ENCODE measurements at places on chromosomes 11 and 22. TPM values are rescaled to one million over a fixed set of nuclear protein-coding genes. Genes with fewer than 3 reads are reported as not detected.

MUC5AC gene
- 0.45 TPM for total RNA-seq

OVCH2 gene
- not detected for total RNA-seq

DNA sequence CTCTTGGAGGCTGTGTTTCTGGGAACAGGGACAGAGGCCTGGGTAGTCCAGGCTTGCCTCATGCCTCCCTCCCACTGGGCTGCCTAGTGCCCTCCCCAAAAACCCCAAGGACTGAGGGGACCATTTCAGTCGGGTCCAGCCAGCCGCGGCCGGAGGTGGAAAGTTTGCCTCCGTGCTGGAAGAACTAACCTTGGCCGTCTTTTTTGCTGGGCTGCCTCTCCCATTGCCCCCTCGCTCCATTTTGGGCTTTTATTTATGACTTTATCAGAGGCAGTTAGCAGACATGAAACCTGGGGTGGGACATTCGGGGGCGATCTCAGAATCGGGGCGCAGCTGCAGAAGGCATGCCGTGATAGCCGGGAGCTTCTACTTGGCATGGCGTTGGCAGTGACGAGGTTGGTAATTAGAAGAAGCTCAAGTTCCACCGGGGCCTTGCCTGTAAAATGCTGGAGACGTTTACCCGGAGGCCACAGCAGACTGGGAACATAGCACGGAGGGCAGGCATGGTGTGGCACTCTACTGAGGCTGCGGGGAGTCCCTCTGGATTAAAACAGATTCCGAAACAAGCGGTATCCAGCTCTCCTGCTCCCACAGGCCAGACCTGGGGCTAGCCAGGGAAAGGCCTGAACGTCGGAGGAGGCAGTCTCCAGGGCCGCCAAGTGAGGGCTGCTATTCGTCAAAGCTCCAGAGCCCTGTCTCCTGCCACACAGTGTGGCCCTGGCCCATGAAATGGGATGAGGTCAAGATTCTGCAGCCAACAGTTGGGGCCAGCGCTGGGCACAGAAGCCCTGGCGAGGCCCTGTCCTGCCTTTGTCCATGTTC is 76.4 kb upstream of the PPARA start:
- H3K4me1 ChIP-seq, result peaks cover 11% of the 10 kb centered on the region
- H3K27me3 ChIP-seq, result no peaks in the 10 kb centered on the region
- H3K36me3 ChIP-seq, result no peaks in the 10 kb centered on the region
- H3K4me3 ChIP-seq, result peak overlapping the region; percentile 78

GRCh38 chr22:46367707-46368191 is 32.2 kb downstream of the TRMU start:
- H3K36me3 ChIP-seq, result no peaks in the 10 kb centered on the region
- no peak overlapping the region for H3K4me3 ChIP-seq
- H3K4me1 ChIP-seq, result no peaks in the 10 kb centered on the region
- no peaks in the 10 kb centered on the region for H3K27me3 ChIP-seq
- peak; percentile 68 for DNase-seq

IGSF22 gene
- 0.82 TPM for total RNA-seq

MMP27 gene
- total RNA-seq, result not detected

DNA sequence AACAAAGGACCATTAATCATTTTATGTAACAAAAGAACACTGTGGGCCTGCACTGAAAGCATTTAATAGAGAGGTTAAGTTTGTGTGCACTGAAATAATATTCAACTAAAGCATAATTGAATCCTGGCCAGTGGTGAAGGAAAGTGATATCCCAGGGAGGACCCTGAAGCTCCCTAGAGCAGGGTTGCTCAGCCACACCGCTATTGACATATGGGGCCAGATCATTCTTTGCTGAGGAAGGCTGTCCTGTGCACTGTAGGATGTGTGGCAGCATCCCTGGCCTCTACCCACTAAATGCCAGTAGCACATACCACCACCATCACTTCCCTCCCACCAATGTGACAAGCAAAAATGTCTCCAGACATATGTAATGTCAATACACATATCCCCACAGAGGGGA is 166.1 kb upstream of the MTNR1B start:
- no peak for DNase-seq
- no peaks in the 10 kb centered on the region for H3K27me3 ChIP-seq
- no peaks in the 10 kb centered on the region for H3K36me3 ChIP-seq

DNA sequence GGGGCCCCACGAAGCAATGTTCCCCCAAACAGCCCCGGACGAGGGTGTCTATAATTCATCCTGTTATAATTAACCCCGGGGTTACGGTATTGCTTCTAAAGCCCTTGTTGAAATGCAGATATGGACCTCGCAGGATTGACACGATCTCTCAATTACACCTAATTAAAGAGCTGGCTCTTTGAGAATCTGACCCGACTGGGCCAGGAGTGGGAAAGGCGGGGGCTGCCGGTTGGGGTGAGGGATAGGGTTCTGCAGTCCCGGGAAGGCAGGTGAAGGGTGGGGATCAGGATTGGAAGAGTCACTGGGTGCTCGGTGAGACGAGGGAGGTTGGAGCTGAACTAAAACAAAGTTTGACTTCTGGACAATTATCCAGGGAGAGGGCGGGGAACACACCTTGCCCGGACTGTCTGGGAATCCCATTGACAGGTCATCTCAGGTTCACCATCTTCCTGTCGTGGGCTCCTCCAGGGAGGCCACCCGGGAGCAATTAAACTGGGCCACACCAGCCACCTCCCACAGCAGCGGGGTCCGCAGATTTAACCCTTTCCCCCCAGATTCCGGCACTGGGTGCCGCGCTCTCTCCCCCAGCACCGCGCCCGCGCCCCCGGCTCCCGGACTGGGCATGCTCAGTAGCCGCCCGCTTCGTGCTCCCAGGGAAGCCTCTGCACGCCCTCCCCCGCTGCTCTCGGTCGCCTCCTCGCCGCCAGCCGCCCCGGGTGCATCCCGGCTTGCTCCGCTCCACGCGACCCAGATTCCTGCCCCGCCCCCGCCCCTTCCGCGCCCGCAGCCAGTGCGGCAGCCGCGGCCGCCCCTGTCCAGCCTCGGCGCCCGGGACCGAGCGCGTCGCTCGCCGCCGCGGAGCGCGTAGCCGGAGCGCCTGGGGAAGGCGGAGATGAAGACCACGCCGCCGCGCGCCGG is at the start of gene ELMOD1:
ELMOD1 (plus strand) TSS at position 688 of the 918 bp plus-strand sequence. CDS start 27,043 bp downstream, outside the sequence.
- no peak for DNase-seq
- H3K36me3 ChIP-seq, result no peaks in the 10 kb centered on the region
- no peak within 1 kb of the TSS for H3K27ac ChIP-seq
- H3K4me3 ChIP-seq, result peak within 1 kb of the TSS; percentile 49
- peaks cover 4% of the 10 kb centered on the region for H3K27me3 ChIP-seq

- no peaks in the 10 kb centered on the region for H3K27me3 ChIP-seq
- no peak for DNase-seq
These were observed 678.4 kb downstream of the OPCML start for GRCh38 chr11:132853886-132854285.

ARHGEF17 gene
- total RNA-seq, result 34.0 TPM

- DNase-seq, result no peak
- H3K4me3 ChIP-seq, result no peak overlapping the region
- no peak overlapping the region for H3K27ac ChIP-seq
- H3K27me3 ChIP-seq, result peaks cover 2% of the 10 kb centered on the region
- H3K36me3 ChIP-seq, result no peaks in the 10 kb centered on the region
These were observed 837.3 kb downstream of the TBC1D22A start for GRCh38 chr22:47599753-47600152.

DNA sequence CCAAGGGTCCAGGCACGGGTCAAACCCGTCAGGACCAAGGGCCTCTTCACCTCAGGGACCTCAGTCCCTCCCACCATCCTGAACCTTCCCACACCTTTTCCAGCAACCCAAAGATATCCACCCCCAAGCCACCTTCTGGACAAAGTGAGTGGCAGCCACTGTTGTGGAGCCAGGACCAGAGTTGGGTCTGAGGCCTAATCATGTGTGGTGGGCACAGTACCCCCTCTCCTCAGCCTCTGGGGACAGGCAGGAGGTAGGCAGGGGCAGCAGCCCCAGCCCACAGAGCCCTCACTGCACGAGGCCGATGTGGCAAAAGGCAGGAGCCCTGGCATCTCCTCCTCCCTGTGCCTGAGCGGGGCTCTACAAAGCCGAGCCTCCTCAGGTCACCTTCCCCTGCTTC is 2.5 kb downstream of the KCNJ11 start:
- H3K27ac ChIP-seq, result no peak overlapping the region
- H3K27me3 ChIP-seq, result no peaks in the 10 kb centered on the region
- no peak overlapping the region for H3K4me3 ChIP-seq

DNA sequence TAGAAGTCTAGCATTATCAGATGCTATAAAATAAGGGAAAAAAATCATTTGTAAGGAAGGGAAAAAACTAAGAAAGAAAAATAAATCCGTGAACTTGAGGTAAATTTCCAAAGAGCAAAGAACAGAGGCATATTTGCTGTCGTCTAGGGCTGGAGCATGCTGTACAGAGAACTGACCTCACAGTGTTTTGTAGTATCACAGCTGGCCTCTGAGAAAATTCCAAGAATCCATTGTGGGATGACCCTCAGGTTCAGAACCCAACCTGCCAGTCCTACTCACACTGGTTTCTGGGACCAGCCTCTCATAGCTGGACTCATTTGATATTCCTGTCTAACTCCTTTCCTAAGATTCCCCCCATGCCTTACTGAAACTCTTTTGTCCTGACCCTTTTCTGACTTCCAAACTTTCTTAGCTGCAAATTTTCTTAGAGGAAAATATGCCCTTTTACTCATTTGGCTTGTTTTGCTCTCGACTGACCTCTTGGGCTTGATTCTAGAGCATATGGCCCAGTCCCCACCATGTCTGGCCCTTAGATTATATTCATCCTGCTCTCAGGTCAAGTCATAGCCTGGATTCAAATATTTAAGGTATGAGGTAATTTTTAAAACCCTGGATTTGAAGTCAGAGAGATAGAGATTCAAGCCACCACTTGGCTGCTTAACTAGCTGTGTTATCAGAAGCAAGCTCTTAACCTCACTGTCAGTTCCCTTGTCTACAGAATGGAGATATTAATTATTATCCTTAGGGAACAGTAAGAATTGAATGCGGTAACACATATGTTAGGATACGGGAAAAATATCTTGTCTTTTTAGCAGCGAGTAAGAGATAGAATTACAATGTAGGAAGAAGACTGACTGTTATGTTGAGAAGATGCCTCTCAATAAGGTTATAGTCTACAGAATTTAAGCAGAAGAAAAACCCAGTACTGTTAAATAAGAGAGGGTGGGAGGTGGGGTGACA is 89.7 kb upstream of the KCNA4 start:
- no peak overlapping the region for H3K4me3 ChIP-seq
- H3K36me3 ChIP-seq, result no peaks in the 10 kb centered on the region
- H3K27ac ChIP-seq, result no peak overlapping the region
- H3K4me1 ChIP-seq, result no peaks in the 10 kb centered on the region
- no peaks in the 10 kb centered on the region for H3K27me3 ChIP-seq

OR52I1 gene
- not detected for total RNA-seq

CARNS1 gene
- total RNA-seq, result 0.91 TPM

- no peak overlapping the region for H3K4me3 ChIP-seq
- H3K27me3 ChIP-seq, result no peaks in the 10 kb centered on the region
- H3K27ac ChIP-seq, result no peak overlapping the region
- no peak for DNase-seq
- H3K36me3 ChIP-seq, result no peaks in the 10 kb centered on the region
These were observed 936.6 kb downstream of the OPCML start for GRCh38 chr11:132595711-132596134.

RIBC2 gene
- 7.4 TPM for total RNA-seq

DNA sequence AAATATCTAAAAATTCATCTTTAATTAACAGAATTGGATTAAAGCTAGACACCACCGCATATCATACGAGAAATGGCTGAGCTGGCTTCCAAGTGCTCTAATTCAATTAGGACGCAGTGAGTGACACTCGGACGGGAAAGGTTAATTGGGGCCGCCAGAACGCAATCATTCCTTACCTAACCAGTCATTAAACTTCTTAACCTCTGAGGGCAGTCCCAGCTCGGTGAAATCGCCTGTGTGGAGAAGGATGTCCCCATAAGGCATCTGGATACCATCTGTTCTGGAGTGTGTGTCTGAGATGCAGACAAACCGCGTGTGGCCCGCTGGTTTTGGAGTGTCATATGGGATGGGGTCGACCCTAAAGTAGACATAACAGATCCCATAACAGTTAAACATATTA is 50.3 kb downstream of the MPPED2 start:
- no peak for DNase-seq
- no peaks in the 10 kb centered on the region for H3K36me3 ChIP-seq
- no peak overlapping the region for H3K4me3 ChIP-seq
- H3K4me1 ChIP-seq, result no peaks in the 10 kb centered on the region
- no peak overlapping the region for H3K27ac ChIP-seq
- H3K27me3 ChIP-seq, result no peaks in the 10 kb centered on the region

Measured in prostate gland (tissue), 2 donors.